ENCODE measurements at places on chromosomes 4 and X.

DNA sequence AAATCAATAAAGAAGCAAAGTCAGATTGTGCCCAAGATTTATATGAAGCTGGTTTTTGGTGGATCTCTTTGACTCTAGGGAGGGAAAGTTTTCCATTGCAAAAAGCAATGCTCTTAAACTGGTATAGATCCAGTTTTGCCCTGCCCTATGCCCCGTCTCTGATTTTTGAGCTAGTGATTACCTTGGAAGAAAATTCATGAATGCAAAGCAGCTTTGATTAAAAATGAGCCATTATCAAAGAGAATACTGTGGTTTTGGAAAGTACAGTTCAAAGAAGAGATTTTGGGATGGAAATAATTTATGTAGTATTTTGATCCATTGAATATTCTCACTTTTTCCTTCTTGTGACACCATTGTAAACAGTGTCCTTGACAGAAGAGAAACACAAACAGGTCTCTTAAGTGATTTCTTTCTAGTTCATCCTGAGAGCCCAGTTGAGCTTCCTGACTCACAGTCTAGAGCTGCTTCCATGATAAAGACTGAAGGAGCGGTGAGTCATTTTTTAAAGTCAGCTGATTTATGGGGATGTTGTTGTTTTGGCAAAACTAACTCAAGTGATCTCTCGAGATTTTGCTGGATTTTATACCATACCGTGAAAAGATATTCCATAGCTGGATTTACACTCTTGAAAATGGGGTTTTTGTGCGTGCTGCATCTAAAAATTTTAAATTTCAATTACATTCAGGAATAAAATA, 76.7 kb downstream of the AFF1 start:
- DNase-seq, result peak; percentile 62

DNA sequence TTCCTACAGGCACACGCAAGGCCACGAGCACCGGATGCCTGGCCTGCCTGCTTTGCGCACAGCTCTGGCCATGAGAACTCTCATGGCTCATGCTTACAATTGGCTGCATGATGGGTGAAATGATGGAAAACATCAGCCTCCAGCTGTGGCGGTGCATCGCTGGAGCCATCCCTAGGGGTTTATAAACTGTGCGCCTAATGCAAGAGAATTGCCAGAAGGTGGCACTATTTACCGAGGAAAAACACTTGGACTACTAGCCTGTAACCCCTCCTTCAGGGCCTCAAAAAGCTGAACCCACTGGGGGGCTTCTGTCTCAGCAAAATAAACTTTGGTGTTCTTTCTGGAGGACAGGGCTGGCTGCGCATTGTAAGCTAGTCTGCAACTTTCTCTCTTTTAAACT, 51.9 kb downstream of the PHKA2 start:
- DNase-seq, result no peak

GRCh38 chr4:108280072-108280471, 111.3 kb upstream of the LEF1 start:
- DNase-seq, result no peak

- DNase-seq, result no peak
Measured at GRCh38 chr4:55758570-55758969, 61.0 kb upstream of the EXOC1L start.

DNA sequence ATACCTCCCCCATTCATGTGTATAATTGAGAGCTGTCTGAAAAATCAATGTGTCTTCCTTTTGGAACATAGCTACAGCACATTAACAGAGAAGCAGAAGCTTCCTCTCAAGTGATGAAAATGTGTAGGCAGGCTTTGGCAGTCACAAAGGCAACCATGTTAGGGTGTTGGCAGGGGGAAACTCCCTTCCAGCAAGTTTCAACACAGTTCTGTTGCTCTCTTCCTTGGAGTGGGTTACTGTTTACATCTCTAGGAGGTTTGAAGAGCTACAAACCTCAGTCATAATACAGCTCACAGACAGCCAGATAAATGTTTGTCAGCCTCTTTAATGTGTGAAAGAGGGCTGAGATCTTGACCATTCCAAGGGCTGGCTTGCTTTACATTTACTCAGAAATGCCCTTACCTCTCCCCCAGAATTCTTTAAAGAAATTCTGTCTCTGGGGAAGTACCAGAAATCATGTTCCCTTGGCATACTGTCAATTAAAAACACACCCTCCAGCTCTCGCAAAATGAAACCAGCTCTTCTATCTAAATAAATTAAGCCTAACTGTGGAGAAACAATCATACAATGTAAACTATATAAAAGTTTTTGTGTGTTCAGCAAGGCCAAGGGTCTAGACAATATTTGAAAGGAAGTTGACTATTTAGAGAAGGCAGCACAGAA, 18.9 kb downstream of the ZBTB33 start:
- peak; percentile 13 for DNase-seq

GRCh38 chr4:139763672-139764071, 98.1 kb downstream of the MGST2 start:
- no peak for DNase-seq

GRCh38 chr4:121998024-121998423, 46.2 kb upstream of the TRPC3 start:
- no peak for DNase-seq

GRCh38 chr4:144650311-144651005, 4.5 kb downstream of the HHIP start:
- no peak for DNase-seq

DNA sequence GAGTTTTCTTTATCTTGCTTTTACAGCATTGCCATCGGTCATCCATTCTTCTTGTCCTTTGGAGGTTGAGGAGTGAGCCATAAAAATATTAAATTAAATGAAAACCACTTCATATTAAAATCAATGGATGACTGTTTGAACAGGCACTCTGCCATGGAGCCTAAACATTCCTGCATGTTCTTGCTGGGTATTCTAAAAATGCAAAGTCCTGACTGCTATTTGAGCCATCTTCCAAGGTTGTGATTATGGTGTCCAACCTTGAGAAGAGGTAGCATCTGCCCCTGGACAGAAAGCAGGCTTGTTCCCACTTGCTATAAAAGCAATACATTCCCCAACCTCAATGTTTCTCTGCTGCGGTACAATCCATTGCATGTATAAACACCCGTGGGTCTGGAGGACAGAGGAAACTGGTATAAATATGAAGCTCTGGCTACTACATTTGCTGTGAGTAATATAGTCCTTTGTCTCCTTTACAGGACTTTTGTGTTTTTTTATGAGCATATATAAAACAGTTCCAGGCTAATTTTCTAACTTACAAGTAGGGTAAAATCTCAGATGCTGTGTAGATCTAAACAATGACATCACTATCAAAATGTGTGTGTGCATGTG, 70.9 kb upstream of the FAT4 start:
- no peak for DNase-seq

DNA sequence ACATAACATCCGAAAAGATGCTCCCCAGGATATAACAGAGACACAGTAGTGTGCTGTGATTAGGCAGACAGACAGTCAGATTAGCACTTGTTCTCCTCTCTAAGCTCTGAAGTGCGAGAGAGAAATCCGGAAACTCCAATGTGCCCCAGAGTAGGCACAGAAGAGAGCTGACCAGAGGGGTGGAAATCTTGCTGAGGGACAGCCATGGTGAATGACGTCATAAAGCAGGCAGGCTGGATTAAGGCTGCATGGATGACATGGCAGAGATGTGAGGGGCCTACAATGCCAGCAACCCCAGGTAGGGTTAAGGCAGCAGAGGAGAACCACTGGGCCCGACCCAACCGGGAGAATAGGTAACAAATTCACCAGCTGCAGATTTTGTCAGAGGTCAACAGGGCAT, 53.3 kb downstream of the MEPE start:
- DNase-seq, result no peak

GRCh38 chr4:105140684-105141490, 5.8 kb upstream of the TET2 start:
- no peak for DNase-seq

DNA sequence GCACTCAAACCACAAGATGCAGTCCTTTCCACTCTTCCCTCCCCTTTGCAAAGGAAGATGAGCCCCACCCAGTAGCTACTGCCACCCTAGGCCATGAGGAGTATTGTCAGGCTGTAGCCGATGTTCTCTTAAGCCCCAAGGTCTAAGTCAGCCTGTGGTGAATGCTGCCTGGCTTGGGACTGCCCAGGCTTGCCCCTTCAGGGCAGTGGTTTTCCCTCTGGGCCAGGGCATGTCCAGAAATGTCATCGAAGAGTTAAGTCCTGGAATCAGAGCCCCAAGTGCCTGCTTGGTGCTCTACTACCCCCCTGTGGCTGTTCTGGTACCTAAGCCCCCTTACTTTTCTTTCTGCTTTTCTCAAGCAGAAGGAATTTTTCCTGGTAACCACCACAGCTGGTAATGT, 11.8 kb upstream of the PGK1 start:
- DNase-seq, result no peak

- peak; percentile 82 for DNase-seq
Measured at GRCh38 chrX:10756441-10756840, 136.1 kb upstream of the MID1 start.

- DNase-seq, result no peak
Measured at GRCh38 chr4:112894951-112895350, 154.5 kb upstream of the ANK2 start.

- no peak for DNase-seq
Measured at GRCh38 chr4:123554801-123555232, 158.2 kb downstream of the SPRY1 start.

GRCh38 chr4:8410066-8410625, 30.4 kb downstream of the ACOX3 start:
- no peak for DNase-seq

GRCh38 chrX:51336584-51336983, 4.0 kb downstream of the NUDT10 start:
- DNase-seq, result no peak

GRCh38 chr4:27090406-27090805, 229.8 kb downstream of the STIM2 start:
- DNase-seq, result no peak

DNA sequence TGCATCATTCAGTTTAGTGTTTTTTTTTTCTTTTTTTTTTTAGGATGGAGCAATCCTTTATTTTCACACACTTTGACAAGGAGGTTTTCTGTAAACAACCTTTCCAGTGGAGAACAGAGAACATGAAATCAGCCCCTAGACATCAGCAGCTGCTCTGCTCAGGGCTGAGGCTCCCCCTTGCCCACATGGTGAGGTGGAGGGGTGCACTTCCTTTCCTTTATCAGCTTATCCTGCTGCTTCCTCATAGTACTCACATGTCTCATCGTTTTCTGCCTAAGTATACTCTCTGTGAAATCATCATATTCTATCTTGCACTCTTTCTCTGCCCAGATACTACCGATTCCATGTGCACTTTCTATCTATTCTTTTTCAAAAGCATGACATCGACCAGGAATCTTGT, 47.6 kb upstream of the PRSS12 start:
- DNase-seq, result no peak

DNA sequence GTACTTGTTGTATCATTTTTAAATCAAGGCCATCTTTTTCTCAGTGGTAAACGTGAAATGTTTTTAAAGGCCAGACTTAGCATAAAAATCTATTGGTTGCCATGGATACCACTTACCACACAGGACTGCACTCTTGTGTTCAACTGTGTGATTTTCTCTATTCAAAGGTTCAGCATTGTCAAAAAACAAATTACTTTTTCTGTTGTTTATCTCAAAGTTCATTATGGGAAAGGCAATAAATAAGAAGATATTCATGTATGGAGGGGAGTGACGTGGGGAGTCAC, 231.0 kb upstream of the GATB start:
- no peak for DNase-seq

DNA sequence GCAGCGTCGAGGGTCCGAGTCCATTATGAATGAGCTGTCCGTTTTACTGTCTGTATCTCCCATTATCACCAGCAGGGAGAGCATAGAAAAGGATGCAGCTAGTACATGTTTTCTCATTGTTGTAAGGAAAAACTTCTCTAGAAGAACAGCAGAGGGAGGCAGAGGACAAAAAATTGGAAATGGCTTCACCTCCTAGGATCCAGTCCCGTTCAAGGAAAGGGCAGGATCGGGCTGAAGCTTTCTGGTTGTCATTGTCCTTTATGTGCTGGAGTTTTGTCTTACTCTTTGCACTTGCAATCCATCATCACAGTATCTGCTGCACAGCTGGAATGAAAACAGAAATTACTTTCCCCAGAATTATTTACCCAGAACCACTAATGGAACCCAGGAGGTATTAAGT, 14.7 kb downstream of the NDP start:
- DNase-seq, result peak; percentile 48

DNA sequence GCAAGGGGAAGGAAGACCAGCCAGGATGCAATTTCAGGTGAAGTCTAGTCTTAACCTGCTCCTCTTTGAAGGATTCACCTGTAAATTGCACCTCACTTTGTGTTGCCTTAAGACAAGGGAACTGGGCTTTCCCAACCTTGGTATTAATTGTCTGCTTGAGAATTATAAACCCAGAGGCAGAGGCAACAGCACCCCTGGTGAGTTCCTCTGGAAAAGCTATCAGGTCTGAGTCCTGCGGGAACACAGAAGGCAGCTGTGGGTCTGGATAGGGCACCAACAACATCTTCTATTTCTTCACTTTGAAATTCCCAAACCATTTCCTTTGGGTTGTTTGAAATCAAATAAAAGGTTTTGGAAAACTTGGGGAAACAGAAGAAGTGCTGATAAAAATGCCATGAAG, 109.2 kb upstream of the NPY2R start:
- no peak for DNase-seq

- DNase-seq, result no peak
Measured at GRCh38 chrX:1591863-1592469, 562 bp downstream of the AKAP17A start.

DNA sequence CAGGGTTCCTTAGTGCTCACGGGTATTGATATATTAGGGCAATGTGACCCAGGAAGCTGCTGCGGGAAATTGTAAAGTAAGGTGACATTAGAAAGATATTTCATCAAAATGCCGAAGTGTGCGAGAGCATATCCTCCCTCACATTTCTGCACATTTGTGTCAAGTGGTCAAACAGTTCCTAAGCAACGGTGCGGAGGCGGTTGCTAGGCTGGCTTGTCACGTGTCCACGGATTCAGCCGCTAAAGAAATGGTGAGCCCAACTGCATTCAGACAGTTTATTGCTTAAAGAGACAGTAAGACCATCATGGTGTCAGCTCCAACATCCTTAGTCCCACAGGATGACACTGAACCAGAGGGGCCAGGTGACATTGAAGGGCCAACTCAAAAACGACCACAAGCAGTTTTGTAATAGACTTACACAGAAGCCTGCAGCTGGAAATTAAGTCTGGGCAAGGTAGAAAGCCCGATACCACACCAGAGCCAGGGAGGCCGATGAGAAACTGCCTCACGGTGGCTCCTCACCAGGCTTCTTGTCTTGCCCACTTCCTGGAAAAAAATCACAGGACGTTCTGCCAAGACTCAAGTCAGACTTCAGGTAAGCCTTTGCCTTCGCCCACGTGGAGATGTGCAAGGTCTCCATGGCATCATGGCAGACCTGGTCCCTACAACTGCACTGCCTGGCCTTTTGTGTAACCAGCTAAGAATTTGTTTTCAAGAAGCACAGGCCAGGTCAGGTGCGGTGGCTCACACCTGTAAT, 50.4 kb downstream of the USP11 start:
- peak; percentile 19 for DNase-seq

DNA sequence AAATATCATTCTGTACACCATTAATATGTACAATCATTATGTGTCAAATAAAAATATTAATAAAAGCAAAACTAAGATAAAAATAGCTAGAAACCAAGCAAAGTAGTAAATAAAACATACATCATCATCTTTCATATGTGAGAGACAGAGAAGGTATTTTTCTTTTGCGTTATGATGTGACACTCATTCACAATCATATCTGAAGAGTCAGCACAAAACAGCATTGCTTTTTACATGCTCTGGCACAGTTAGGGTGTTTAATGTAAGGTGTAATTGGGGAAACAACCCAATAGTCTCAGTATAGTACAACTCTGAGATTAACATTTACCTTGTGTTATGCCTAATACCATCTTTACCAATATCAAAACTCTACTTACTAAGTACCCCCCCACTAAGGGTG, 376.6 kb downstream of the TMA16 start:
- DNase-seq, result no peak

- DNase-seq, result peak; percentile 42
Measured at GRCh38 chr4:110088670-110089069, 109.7 kb downstream of the ELOVL6 start.
